Endothelial cell (in vitro differentiated cells): ENCODE measurements at places on chromosomes 2 and 18.

- DNase-seq = no peak
These were observed 2.4 kb upstream of the MSGN1 start for GRCh38 chr2:17813742-17814473.

GRCh38 chr2:157420771-157421323 lies 23.0 kb downstream of the CYTIP start:
- no peak for DNase-seq

DNA sequence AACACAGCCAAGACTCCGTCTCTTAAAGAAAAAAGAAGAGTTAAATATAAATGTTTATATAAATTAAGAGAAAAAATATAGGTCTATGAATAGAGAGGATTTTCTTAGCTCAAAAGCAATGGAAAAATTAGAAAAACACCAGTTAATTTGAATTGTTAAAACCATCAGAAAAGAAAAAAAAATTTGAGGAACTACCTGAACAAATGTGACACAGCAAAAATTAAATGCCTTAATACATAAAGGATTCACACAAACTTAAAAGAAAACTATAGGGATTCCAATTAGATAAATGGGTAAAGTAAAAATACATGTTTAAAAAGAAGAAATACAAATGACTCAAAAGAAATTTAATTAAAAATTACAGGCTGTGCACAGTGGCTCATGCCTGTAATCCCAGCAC lies 147.9 kb upstream of the DNMT3A start:
- no peak for DNase-seq

- DNase-seq = no peak
These were observed 357.0 kb upstream of the FSIP2 start for GRCh38 chr2:185381631-185382030.

GRCh38 chr2:209456489-209456888 lies 32.6 kb downstream of the MAP2 start:
- no peak for DNase-seq

- DNase-seq = no peak
These were observed 759.4 kb downstream of the CBLN2 start for GRCh38 chr18:71784777-71785176.

DNA sequence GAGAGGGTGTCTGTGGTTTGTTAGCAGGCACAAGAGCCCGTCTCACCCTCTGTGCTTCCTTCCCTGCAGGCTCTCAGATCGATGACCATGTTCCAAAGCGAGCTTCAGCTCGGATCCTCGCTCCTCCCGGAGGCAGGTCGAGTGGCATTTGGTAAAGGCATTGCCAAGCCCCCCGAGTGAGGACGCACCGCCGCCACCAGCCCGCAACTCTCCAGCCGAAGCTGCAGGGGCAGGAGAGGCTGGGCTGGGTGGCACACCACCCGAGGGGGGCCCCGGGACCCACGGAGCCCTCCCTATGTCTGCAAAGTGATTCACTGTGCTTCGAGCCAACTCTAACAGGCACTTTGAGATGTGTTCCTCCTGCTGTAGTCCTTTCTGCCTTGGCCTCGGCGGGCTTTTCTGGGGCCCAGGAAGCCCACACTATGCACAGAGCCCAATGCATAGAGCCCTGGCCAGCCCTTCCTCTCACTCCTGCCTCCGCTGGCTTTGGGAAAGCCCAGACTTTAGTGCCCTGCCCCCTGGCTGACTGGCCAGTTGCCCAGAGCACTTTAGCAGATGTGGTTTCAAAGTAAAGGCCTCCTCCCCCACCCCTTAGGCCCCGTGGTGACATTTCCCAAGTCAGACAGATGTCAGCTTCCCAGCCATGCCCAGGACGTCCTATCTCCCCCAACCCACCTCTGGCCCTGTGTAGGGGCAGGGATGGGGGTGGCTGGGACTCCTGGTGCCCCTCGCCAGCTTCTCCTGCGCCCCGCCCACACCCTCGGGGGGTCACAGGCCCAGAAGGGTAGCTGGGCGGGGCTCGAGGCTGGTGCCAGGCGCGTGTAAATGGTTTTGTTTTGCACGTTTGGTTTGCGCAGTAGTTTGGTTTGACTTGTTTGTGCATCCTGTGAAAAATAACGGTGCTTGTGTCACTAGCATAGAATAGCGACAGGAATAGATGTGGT lies 23.3 kb upstream of the MAPRE3 start:
- DNase-seq = no peak

DNA sequence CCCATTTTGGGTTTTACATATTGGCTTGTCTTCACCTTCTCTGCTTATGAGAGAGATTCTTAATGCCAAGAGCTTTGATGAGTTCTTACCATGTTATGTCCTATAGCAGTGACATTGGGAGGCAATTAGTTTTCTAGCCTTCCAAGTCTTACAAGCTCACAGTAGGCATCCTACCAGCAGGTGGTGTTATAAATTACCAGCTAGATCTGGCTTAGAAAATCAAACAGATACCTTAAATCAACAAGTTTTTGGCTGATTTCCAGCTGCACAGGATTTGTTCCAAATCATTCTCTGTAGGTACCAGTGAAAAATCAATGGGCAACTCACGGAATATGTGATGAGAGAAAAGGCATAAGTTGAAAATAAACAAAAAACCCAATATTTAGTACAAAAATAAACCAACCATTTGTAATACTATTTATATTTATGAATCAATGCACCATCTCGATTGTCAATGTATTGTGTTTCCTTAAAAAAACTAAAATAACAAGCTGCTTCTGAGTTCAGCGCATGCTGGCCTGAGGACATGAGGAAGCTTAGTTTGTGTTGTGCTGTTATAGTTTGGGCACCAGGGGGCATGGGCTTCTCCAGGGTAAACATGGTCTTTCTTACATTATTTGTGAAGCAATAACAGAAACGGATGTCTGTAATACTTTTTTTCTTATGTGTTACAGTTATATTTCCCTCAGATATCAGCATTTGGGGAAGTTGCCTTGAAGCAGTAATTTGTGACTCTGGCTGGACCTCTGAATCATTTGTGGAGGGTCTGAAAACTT lies 34.1 kb upstream of the NXPH2 start:
- no peak for DNase-seq

DNA sequence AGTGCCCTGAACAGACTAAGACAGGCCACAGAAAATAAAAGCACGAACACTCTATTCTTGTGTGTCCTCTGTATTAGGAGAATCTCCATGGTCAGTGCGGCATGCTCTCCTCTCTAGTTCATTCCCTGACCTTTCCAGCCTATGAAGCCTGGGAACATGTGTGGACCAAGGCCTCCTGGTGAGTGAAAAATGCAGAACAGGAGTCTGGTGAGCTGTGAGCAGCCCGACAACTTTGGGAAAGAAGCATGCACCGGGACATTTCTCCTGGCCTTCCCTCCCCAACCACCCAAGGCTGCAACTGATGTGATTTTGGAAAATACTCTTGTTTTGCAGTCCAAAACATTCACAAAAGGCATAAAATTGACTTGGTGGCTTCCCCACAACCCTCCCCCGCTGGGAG lies 878.3 kb upstream of the ID2 start:
- DNase-seq = no peak

GRCh38 chr2:30865892-30866681 lies 58.8 kb upstream of the CAPN13 start:
- DNase-seq = no peak

- DNase-seq = no peak
These were observed 155.6 kb upstream of the HS6ST1 start for GRCh38 chr2:128474036-128474955.

DNA sequence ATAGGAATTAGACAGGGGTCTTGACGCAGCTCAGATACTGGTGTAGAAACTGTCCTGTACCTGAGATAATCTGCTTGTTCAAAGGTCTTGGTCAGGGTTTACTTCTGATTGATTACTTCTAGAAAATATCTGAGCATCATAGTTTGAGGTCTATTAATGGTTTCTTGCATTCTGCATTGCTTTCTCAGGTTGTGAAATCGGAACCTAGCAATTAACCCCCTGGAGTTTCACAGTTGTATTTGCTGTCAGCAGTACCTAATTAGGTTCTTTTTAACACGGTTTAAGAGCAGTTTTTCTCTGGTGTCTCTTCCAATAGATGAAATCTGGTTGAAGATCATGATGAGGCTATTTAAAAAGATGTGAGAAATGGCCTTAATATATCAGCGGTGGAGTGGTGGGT lies 428.6 kb upstream of the SYT4 start:
- DNase-seq = no peak
